ENCODE measurements at places on chromosomes 12 and 14.

GRCh38 chr12:6468283-6468575 is 2.2 kb downstream of the VAMP1 start:
- peak overlapping the region; percentile 92 for H3K27ac ChIP-seq
- DNase-seq = no peak
- H3K27me3 ChIP-seq = no peaks in the 10 kb centered on the region
- peaks cover 71% of the 10 kb centered on the region for H3K36me3 ChIP-seq
- H3K4me1 ChIP-seq = peaks cover 76% of the 10 kb centered on the region

DNA sequence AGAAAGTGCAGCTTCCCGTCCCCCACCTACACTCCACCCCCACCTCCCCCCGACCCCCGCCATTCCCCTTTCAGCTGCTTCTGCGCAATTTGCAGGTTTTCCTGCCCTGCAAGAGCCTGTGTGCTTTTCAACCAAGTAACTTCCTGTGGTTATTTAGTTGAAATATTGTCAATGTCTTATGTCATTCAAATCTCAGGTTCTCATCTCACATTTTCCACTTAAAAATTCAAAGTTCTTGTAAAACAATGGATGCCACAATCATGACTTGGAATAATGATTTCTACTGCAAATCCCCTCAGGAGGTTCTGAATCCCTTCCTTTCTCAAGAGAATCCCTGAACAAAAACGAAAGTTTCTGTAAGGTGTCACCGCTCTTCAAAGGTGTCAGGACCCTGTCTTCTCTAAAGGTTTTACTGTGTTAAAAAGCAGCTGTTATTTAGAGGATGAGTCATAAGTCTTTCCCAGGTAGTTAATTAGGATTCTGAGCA is 31.6 kb downstream of the WBP11 start:
- no peaks in the 10 kb centered on the region for H3K27me3 ChIP-seq
- H3K27ac ChIP-seq = peak overlapping the region; percentile 93
- peak overlapping the region; percentile 97 for H3K4me3 ChIP-seq
- H3K36me3 ChIP-seq = peaks cover 55% of the 10 kb centered on the region

DNA sequence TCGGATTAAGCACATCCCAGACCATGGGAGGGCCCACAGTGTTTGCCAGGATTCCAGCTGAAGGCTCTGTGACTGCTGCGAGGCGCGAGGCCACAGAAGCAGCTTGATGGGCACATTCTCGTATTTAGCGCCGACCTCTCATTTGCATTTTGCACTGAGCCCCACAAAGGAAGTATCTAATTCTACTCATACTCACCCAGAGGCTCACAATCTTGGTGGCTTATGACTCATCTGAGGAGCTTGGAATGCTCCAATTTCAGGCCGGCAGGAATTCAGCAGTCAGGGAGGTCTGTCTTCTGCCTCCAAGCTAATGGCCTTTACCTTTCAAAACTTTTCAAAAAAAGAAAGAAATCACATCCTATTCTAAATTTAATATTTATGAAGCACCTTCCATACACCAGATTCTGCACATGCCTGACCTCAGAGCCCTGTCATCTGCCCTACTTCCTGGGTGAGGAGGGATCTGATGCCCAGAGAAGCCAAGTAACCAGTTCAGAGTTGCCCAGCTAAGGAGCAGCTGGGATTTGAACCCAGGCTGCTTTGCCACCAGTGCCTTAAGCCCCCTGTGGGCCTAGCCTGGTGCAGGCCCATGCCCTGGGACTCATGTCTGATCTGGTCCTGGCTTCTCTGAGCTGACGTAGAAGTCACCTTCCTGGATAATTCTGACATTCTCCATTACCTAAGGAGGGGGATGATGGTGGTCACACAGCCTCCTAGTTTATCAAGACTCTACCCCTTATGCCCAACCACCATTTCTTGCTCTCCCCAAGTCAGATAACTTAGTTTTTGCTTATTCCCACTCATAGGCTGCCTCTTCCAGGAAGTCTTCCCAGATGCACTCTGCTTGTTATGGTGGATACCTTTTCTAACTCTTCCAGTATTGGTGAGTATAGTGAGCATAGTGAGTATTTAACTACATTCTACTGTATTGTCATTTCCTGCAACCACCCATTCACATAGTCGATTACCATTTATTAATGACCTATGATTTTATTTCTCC is 198.9 kb downstream of the RBM19 start:
- no peak overlapping the region for H3K27ac ChIP-seq
- peaks cover 24% of the 10 kb centered on the region for H3K27me3 ChIP-seq
- H3K4me1 ChIP-seq = no peaks in the 10 kb centered on the region
- no peak for DNase-seq
- no peak overlapping the region for H3K4me3 ChIP-seq

DNA sequence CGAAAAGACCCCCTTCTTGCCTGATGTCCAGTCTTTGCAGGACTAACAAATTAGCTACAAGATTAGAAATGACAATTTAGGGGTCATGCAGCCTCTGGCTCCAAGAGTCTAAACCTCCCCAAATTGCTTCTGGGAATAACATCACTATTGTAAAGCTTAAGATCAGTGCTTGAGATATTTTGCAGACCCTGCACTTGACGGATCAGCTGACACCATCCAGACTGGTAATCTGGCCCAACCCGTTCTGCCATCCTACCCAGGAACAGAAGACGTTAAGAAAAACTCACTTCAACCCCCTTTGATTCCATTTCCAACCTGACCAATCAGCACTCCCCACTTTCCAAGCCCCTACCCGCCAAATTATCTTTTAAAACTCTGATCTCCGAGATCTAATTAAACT is 236.7 kb upstream of the KRR1 start:
- no peak overlapping the region for H3K27ac ChIP-seq
- DNase-seq = no peak
- H3K4me3 ChIP-seq = no peak overlapping the region
- H3K4me1 ChIP-seq = peaks cover under 1% of the 10 kb centered on the region

GRCh38 chr14:55889124-55889523 is 229.1 kb upstream of the PELI2 start:
- DNase-seq = no peak
- no peak overlapping the region for H3K27ac ChIP-seq
- no peaks in the 10 kb centered on the region for H3K4me1 ChIP-seq
- no peak overlapping the region for H3K4me3 ChIP-seq
- H3K27me3 ChIP-seq = peaks cover 8% of the 10 kb centered on the region
